Epithelial cell of esophagus (primary cell): ENCODE measurements at places on chromosomes 7 and 10.

DNA sequence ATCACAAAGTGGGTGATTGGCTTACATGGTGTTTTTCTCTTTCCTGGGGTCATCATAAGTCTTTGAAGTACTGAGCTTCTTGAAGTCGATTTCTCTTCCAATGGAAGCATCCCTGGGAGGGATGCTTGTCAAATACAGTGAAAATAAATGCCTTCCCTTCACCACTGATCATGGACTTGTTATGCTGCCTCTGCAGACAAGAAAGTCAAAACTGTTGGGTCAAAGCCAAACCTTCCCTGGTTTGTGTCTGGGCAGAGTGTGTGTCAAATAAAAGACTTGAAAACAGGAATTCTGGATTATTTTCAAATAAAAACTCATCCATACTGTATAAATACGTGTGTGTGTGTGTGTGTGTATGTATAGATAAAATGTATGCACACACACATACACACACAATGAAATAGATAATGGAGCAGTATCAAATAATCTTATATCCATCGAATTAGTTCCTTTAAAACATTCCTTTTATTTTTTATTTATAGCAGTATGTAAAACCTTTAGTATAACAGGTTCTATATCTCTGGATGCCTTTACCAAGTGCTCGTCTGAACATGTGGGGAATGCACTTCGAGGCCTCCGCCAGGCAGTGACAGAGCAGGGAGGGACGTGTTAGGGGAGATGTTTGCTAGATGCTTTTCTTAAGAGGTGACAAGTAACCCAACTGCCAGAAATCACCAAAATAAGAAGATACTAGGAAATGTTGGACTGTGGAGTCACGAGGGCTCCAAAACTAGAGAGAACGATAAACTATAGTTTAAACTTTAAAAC, 27.2 kb upstream of the WNT16 start:
- peak; percentile 44 for DNase-seq

DNA sequence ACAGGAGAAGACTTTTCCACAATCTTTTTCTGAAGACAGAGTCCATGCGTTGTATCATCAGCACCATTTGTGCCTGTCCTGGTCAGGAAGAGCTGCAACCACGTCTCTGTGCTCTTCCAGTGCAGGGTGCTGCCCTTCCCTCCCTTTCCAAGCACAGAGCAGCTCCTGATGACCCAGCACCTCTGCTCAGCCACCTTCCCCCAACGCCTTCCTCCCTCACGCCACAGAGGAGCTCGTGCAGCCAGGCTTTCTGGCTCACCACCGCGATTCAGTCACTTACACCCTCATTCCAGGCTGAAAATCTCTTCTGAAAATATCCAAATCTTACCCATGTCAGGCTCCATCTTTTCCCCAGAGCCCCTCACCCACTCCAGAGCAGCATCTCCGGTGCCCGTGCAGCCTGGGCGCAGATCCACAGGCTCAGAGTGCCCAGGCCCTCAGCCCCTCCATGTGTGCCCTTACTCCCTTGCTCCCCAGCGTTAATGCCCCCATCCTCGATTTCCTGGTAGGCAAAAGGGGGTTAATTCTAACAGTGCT, 181.5 kb downstream of the DIP2C start:
- DNase-seq, result no peak

DNA sequence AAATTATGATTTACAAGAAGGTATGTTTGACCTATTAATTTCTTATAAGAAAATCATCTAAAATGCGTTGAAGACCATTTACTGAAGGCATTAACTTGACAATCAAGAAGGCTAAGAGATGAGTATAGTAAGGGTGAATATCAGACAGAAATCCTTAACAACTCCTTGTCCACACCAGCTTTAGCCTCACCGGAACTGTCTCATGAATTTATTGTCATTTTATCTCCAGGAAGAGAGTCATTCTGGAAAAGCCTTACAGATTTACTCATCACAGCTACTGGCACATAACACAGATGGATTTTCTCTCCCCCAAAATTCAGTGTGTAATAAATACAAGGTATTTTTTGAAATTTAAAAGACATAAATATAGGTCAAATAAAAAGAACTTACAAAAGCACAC, 129.4 kb upstream of the LSM8 start:
- no peak for DNase-seq

DNA sequence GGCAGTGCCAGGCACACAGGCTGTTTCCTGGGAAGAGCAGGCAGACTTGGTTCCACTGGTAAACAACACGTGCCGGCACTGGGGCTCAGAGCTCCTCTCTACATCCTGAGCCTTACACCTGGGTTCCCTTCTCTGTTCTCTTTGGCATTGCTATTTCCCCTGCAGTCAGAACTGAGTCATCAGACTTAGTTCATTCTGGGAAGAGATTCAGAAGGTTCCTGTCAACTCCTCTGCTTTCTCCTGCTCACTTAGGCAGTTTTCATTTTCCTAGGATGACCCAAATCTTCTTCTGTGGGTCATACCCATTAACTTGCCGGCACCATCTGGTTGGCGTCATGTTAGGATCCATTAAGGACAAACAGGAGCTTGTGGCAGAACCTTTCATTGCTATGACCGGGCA, 33.4 kb upstream of the LRRC18 start:
- DNase-seq, result no peak

GRCh38 chr7:89998554-89998953, 155.7 kb upstream of the STEAP1 start:
- no peak for DNase-seq

DNA sequence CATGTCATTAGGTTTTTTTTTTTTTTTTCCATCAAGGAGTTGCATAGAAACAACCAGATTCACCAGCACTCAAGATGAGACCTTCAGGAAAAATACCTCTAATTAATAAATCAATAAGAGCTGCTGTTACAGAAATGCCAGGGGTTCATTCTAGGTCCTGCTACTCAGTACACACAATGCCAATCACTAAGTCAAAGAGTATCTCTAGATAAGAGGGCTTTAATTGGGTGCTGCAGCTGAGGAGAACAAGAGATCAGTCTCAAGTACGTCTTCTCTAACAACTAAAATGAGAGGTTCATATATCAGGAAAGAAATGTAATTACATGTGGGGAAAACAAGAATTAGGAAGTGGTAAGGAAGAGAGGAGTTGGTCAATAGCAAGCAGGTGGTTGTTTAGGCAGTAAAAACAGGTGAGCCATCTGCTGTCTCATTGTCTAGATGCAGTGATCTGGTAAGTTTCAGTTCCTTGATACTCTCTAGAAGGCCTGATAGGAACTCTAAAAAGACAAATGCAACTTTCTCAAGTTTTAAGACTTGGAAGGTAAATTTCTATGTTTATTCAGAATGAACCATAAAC, 272.9 kb upstream of the ZWINT start:
- DNase-seq, result no peak
